ENCODE measurements at places on chromosomes 3 and 15.

GRCh38 chr15:101060576-101061551, 141.7 kb downstream of the LRRK1 start:
- DNase-seq, result no peak

DNA sequence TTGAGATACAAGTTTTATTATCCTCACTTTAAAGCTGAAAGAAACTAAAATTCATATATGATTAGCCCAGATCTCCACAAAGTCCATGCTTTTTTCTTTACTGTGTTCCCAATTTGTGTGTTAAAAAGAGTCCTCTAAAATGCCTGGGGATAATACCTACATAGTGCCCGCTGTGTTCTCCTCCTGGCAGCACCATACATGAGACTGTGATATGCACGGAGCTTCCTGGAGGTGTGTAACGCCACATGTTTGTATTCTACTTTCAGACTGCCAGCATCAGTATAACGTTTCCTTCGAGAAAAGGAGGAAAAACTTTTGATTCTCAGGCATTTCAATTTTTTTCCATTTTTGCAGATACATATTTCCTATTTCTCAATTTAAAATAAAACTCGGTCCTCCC, 273.3 kb upstream of the TGFBR2 start:
- no peak for DNase-seq

DNA sequence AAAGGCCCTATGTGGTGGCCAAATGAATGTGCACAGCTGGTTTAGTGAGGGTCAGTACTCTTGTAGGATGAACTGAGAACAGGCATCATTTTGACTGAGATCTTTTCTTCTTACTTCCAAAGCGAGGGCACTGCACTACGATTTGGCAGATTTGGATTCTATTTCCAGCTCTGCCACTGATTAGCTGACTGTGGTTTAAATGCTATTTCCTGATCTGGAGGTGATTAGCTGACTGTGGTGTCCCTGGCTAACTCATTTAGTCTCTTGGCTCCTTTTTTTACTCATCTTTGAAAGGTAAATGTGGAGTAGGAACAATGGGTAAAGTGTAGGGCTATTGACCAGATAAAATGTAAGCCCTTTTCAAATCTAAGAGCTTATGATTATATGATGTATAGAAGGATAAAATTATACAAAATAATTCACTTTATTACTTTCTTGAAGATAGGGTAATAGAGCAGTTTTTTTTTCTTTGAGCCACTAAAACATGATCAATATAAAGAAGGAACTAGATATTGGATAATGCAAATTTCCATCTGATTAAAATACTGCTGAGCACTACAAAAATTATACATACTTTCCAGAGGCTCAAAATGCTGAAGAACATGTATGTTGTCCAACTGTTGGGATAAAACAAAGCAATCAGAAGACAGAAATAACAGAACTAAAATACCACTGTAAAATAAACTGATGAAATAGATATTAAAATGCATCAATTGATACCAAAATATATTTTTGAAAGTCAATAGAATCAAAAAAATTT, 39.7 kb upstream of the PLOD2 start:
- DNase-seq, result no peak

DNA sequence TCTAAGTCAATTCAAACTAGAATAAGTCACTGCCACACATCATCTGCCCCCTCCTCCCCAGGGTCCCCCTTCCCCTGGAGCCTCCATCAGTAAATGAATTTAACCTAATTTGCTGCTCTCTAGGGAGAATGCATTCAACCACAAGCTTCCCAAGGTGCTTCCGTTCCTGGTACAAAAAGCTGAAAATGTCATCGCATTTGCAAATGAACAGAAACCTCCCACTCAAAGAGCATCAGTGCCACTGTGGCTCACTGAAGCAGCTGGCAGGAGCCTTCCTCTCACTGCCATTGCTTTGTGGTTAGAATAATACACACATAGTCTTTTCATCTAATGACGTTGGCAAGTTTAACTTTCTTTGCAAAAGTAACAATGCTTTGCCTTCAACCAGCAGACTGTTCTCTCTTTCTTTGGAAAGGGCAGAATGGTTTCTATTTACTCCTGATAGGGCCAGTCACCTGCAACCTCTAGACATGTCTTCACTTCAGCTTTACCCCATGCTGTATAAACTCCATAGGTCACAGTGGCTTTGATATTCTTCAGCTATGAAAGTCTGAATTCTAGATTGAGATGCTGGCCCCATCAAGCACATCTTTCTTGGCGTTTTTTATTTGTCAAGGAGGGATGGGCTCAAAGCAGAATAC, 238.1 kb downstream of the CPNE4 start:
- peak; percentile 92 for DNase-seq

DNA sequence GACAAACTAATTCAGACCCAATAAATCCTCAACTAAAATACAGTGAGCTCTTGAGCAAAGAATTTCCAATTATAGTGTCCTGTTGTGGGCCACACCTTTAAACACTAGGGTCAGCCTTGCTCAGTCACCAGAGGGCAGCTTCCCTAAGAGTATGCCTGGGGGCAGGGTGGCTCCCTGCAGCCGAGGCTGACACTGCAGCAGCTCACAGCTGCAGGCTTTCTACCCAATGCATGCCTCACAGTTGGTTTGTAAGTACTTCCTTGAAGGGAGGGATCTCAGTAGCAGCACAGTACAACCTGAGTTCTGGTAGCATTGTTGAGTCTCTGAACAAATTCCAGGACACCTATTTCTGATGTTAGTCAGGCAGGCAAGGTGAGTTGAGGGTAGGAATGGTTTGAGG, 335.6 kb downstream of the TUSC7 start:
- no peak for DNase-seq

DNA sequence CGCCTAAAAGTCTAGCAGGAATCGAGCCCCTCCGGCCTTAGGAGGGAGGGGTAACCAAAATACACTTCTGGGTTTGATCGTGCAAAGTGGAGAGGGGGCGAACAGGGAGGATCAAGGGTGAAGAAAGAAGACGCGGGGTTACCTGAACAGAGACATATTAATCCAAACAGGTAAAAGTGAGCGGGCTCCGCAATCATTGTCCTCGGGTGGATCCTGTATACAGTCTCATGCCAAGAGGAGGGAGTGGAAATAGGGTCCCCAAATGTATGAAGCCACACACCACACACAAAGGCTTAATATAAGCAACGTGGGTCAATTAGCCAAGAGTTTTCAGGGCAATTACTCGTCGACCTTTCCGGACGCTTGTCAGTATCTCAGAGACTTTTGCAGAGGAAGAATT, 749.5 kb downstream of the ROBO1 start:
- DNase-seq, result no peak

DNA sequence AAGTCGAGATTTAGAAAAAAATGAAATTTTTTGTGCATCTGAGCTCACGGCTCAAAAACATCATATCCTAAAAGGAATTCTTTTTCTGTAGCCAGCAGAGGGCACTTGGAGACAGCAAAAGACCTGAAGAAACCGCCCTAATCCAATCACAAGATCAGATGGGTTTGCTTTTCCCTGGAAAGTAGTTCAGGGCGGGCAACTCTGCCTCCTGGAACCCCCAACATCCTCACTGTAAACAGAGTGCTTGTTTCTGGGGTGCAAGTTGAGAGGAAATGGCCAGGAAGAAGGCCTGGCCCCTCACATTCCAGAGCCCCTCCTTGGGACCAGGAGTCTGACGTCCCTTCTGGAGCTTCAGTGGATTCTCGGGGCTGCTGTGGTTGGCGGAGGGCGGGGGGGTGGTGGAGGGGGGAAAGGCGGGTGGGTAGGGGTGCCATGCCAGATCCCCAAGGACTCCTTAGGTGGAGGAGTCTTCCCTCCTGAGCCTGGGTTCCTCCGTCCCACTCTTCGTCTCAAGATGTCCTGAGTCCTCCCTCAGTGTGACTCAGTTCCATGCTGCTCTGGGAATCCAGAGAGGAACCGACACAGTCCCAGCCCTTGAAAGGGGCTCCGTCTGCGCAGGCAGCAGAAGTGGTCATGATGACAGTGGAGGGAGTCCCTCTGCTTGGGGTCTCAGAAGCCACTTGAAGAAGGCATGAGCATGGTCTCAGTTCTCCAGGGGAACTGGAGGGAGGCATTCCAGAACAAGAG, 35.9 kb downstream of the CCK start:
- DNase-seq, result peak; percentile 50

DNA sequence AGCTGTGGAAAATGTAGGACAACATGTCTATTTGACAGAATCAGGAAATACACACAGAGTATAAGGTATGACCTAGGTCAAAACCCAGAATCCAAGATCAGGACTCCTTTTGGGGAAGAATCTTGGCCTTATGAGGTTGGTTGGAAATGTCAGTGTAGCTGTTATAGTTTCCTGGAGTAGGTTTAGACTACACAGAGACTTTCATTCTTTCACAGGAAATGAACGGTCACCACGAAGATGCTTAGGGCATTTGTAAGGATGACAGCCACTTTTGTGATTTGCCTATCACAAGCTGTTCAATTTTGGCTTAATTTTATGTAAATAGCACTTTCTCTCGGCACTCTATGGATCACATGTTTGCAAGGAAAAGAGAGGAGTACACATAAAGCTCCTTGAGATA, 18.6 kb upstream of the ZBTB20 start:
- no peak for DNase-seq

DNA sequence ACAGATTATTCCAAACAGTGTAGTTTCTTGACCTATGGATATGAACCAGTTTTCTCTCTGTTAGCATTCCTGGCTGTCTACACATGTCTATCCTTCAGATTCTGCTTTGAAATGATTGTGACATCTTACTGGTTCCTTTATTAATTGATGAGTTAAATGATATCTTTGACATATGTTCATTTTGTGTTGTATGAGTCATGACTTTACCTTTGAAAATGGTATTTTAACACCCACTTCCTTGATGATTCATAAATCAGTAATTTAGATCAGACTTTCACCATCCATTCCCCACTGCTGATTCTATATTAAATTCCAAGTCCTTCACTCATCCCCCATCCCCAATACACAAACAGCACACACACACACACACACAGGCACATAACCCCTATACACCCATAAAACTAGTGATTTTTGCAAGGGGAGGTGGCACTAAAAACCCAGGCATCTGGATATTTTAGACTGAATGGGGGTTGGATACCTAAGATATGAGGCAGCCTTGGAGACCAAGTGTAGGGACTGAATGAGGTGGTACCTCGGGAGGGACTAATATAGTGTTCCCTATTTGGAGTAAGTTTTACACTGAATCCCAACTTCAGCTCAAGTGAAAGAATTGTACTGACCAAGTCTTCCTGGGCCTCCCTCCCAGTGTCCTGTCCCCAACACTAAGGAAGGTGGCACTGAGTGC, 9.7 kb downstream of the CCK start:
- DNase-seq, result no peak

GRCh38 chr3:5013021-5013906, 34.0 kb downstream of the BHLHE40 start:
- no peak for DNase-seq
